ENCODE measurements at places on chromosomes 6 and 20.
A peak's percentile ranks its signal among the peaks of the same experiment; 100 is the strongest.

GRCh38 chr20:14489544-14489943 is 152.1 kb upstream of the FLRT3 start:
- DNase-seq: no peak

GRCh38 chr20:17936286-17936760 is 32.3 kb downstream of the SNX5 start:
- no peak for DNase-seq

- no peak for DNase-seq
Observed at GRCh38 chr6:3013486-3013885, 13.8 kb downstream of the NQO2 start.

GRCh38 chr6:53811082-53811481 is 16.3 kb downstream of the LRRC1 start:
- DNase-seq: no peak

DNA sequence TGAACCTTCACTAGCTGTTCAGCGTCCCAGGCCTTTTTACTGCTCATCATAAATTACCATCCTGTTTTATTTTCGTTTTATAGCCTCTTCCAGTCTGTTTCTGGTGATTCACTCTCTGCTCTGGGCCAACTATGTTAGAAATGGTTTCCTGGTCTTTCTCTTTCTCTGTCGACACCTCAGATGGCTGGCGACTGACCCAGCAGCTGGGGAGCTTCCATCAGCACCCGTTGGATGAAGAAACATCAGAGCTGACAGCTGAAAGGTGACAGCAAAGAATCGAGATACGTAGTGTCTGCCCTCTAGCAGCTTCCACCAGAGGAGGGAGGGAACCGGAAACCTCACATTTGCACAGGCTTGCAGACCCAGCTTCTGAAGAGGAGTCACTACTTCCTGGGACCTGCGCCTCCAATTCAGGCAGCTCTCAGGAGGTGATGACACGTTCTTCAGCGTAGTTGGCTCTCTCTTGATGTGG is 82.9 kb upstream of the MLN start:
- DNase-seq: peak; percentile 30

GRCh38 chr6:27209196-27209595 is 38.3 kb upstream of the PRSS16 start:
- DNase-seq: no peak

DNA sequence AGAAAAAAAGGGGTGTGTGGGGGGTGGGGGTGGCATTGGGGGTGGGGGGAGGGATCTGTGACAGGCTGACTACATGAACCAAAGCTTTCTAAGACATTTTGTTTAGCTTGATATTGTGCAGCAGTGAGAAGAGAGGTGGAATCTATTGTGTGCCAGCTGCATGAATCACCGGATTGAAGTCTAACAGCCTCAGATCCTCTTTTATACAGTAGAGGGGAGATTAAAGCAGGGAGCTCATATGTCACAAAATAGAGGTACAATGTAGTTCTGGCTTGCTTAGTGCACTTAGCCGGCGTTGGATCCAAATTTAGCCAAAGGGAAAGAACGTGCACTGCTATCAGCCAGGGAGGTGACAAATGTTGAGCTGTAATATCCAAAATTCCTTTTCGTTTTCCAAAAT is 404.2 kb upstream of the CITED2 start:
- DNase-seq: no peak

DNA sequence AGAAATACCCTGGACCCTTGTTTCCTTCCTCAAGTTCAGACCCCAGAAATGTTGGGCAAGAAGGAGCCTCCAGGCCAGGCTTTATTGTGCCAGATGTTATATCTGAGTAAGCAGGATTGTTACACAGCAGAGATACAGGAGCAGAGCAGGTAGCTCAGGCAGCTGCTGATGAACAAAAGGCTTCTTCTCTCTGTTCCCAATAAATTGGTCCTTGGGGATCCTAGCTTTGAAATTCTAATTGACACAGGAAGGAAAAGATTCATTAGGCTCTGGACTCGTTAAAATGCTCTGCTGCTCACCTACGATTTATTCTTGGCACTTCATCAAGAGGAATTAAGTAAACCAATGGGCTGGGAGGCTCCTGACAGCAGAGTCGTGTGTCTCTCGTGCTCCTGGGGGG is 54.2 kb downstream of the RALY start:
- no peak for DNase-seq

GRCh38 chr6:167098825-167099225 is 24.1 kb upstream of the CCR6 start:
- DNase-seq: no peak

DNA sequence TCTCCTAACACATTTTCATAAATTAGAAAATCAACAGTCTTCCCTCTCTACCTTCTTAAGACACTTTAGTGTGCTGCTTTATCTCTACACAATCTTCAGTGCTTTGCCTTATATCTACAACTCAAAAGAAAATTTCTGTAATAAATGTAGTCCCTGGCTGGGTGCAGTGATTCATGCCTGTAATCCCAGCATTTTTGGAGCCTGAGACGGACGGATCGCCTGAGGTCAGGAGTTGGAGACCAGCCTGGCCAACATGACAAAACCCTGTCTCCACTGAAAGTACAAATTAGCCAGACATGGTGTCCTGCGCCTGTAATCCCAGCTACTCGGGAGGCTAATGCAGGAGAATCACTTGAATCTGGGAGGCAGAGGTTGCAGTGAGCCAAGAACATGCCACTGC is 9.7 kb upstream of the EDN1 start:
- DNase-seq: no peak

DNA sequence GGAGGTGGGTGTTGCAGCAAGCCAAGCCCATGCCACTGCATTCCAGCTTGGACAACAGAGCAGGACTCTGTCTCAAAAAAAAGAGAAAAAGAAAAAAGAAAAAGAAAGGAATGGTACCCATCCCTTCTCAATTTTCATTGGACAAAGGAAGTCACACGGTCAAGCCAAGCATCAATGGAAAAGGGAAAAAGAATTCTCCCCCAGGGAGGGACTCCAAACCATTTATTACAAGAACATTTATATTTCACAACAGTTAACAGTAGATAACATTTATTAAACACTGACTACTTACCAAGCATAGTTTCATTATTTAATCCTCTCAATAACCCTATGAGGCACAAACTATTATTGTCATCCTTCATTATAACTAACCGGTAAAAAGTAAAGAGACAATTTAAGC is 6.6 kb upstream of the KIF13A start:
- no peak for DNase-seq

GRCh38 chr20:49562311-49563014 is 5.5 kb downstream of the PTGIS start:
- peak; percentile 98 for DNase-seq

DNA sequence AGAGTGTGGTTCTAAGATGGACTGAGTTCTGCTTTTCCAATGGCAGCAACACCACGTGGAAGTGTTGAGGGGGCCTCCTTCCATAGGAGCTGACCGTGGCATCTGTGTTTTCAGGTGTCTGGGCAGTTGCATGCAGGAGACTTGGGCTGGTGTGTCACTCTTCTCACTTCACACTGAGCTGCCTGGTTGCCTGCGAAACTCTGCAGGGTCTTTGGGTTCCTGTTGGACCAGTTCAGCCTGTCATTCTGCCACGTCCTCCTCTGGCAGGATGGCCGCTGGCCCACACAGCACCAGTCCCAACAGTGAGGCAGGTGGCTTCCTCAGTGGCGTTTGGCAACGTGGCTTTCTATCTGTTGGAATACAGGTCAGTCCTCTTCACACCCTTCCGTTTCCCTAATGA is 16.1 kb upstream of the UNC93A start:
- DNase-seq: no peak

GRCh38 chr20:63568170-63568981 is 5.7 kb downstream of the HELZ2 start:
- no peak for DNase-seq

DNA sequence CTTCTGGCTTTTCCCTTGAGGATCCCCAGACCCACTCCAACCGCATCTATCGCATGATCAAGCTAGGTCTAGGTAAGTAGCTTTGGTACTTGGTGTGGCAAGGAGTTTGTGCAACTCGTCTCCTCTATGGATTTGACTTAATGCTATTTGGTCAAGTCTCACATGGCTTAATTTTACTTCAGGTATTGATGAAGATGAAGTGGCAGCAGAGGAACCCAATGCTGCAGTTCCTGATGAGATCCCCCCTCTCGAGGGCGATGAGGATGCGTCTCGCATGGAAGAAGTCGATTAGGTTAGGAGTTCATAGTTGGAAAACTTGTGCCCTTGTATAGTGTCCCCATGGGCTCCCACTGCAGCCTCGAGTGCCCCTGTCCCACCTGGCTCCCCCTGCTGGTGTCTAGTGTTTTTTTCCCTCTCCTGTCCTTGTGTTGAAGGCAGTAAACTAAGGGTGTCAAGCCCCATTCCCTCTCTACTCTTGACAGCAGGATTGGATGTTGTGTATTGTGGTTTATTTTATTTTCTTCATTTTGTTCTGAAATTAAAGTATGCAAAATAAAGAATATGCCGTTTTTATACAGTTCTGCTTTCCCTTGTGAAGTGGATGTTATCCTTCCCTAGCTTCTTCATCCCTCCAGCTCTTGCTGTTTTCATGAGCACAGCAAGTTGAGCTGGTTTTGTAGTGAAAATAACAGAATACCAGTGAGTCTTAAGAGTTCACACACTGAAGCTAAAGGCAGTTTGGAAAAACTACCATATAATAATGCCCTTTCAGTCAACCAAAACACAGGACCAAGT is 3.8 kb downstream of the SLC35B2 start:
- DNase-seq: no peak

- DNase-seq: no peak
Observed at GRCh38 chr20:46260480-46260879, 47.8 kb downstream of the CDH22 start.

GRCh38 chr20:14418376-14418775 is 81.0 kb upstream of the FLRT3 start:
- DNase-seq: no peak

DNA sequence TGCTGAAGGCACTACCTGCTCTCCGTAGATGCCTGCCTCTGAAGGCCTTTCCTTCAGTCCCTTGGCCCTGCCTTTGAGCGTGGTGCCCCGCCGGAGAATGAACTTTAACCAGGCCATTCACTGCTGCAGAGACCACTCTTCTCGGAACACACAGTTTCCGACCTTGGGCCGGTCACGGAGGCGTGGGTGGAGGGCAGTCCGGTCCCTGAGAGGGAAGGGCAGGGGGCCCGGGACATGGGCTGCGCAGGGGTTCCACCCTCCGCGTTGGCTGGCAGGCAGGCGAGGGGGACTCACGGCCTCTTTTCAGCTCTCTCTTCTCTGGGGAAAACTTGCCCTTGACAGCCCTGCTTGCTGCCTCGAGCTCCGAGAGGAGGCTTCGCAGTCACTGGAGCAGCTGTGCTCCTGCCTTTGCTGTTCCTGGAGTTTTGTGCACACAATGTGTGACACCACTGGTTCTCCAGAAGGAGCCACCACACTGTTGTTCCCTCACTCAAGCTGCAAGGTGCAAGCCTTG is 187.8 kb downstream of the SMOC2 start:
- no peak for DNase-seq

DNA sequence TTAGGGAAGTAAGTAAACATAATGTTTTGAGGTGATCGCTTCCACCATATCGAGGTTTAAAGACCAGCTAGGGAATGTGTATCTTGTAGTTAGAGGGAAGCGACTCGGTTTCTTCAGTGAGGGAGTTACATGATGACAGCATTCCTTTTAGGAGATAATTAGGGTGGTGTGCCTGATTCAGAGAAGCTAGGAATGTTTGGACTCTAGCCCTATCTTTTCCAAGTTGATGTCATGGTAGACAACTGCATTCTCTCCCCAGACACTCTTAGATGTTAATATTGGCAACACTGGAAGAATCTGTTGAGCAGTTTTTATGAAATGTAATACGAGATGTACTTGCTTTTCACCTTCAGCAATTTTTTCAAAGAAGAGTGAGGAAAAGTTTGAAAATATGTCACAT is 12.9 kb upstream of the HIVEP1 start:
- DNase-seq: no peak

DNA sequence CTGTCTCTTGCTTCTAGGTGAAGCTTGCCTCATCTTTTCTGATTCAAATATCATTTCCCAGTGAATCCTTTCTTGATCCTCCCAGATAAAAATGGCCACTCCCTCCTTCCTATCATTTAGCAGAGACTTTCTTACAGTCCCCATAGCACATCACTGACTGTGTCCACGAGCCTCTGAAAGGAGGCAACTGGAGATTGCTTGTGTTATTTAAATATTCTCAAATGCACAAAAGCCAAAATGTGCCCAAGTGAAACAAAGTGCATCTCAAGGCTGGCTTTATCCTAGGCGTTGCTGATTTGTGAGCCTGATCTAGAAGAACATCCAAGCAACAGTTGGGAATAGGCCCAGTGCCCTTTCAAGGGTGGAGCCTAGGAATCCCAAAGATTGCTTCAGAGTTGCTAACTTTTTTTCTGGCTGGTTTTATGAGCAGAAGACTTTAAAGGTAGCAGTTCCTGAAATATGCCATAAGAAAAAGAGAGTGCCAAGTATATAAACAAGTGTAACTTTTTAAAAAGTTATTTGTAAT is 393.6 kb downstream of the CD83 start:
- DNase-seq: no peak

GRCh38 chr6:513058-513457 is 121.5 kb downstream of the IRF4 start:
- no peak for DNase-seq

- DNase-seq: no peak
Observed at GRCh38 chr20:44089987-44090674, 96.9 kb downstream of the JPH2 start.

Measured in tibial artery (tissue), 4 donors.